ENCODE measurements at places on chromosomes 6 and 20.

DNA sequence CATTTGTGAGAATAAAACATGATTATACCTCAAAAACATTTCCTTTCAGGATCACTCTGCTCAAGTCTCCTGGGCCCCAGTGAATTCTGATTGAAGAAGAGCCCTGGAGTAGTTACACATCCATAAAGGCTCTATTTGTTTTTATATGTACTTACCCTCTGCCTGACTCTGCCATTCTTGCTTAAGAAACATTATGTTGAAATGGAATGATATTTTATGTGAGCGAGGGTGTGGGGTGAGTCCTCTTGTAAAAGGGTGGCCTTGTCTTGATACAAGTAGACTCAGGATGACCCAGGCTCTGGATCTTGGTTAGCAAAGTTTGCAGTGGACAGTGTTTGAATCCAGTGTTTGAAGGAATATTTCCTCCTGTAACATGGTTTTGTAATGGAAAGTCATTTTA is 215.4 kb upstream of the PREP start:
- no peak for DNase-seq

GRCh38 chr6:138844192-138844591 is 48.3 kb downstream of the ECT2L start:
- peak; percentile 43 for DNase-seq

DNA sequence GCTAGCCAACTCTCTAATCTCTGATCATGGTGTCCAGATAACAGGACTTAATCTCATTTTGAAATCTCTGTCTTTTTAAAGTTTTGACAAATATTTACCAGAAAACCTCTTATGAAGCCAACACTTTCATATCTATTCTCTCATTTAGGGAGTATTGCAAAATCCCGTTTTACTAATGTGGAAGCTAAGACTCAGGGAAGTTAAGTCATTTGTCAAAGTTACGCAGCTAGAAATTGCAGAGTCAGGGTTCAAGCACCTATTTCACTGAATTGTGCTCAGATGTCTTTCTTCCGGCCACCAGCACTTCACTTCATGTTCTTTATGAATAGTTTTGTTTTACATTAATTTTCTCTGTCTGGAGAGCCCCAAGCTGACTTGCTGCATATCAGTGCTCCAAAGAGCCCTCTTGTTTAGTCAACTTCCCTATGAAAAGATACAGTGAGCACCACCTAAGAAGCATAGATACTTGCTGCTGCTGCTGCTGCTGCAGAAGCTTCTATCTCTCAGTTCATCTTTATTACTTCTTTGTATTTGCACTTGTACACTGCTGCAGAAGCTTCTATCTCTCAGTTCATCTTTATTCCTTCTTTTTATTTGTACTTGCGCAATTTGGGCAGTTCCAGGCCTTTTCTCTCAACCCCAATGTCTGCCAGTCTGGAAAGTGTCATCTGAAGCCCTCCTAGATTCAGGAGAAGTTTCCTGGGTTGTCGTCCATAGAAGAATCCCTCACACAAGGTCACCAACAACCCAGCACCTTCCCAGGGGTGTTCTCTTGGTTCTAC is 329.7 kb downstream of the MAFB start:
- no peak for DNase-seq

GRCh38 chr6:144098993-144099392 is 3.6 kb upstream of the SF3B5 start:
- no peak for DNase-seq

GRCh38 chr6:83514866-83515466 is 2.6 kb downstream of the PRSS35 start:
- DNase-seq: peak; percentile 57

DNA sequence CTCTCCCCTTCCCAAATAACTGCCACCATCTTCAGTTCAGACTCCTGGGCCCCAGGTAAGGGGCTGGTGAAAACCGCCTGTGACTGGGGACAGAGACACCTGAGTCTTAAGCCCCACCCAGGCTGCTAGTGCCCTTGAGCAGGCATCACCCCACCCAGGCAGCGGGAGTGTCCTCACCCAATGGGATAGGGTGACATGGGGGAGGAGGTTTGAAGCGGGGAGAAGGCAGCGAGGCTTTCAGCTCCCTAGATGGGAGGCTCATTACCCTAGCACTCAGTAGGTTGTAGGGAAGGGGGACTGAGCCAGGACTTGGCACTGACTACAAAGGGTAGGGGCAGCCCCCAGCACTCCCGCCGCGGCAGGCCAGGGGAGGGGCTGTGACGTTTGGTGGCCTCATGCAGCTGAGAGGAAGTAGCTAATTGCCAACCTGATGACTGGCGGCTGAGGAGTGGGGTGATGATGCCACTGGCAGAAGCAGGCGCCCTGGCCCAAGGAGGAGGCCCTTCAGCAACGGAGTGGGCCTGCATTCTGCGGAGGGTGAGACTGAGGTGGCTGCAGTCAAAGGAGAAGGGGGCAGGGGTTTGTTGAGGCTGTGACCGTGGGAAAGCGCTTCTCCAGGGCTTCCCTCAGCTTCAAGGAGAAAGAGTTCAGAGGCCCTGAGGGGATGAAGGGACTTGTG is 126.9 kb downstream of the MRPL14 start:
- DNase-seq: peak; percentile 79
